Uterus (tissue), 4 donors: ENCODE measurements at places on chromosomes 6 and 20. TPM values are rescaled to one million over a fixed set of nuclear protein-coding genes. Genes with fewer than 3 reads are reported as not detected.

DNA sequence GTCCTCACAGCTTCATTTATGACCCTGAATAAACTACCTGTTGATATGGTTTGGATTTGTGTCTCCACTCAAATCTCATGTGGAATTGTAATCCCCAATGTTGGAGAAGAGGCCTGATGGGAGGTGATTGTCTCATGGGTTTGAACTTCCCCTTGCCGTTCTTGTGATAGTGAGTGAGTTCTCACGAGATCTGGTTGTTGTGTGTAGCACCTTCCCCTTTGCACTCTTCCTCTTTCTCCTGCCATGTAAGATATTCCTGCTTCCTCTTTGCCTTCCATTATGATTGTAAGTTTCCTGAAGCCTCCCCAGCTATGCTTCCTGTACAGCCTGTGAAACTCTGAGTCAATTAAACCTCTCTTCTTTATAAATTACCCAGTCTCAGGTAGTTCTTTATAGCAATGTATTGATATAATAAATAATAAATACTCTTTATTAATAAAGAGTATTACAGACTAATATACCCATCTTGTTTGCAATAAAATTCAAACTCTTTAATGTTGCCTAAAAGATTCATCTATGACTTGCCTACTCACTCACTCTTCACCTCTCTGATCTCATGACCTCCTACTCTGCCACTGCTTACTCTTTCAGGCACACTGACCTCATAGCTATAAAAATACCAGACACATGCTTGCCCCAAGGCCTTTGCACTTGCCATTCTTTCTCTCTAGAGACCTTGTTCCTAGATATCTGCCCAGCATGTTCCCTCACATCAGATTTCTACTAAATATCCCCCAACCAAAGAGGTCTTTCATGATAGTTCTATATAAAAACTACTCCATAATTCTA is 256.4 kb upstream of the MARCKS start:
- DNase-seq = no peak

DNA sequence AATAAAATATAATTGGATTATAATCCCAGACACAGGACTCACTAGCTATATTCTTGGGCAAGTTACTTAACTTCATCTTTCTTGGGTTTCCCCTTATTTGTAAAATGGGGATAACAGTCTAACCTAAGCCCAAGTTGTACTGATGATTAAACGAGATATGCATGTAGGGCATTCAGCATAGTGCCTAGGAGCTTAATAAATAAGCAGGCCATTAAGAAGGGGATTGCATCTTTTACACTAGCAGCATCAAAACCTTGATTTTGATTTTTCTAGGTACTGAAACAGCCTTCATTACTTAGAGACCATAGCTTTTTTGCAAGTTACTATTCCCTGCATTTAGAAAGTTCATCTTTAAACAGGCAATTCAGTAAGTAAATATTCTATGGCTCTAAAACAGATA is 2.2 kb upstream of the QKI start:
- no peak for DNase-seq

DNA sequence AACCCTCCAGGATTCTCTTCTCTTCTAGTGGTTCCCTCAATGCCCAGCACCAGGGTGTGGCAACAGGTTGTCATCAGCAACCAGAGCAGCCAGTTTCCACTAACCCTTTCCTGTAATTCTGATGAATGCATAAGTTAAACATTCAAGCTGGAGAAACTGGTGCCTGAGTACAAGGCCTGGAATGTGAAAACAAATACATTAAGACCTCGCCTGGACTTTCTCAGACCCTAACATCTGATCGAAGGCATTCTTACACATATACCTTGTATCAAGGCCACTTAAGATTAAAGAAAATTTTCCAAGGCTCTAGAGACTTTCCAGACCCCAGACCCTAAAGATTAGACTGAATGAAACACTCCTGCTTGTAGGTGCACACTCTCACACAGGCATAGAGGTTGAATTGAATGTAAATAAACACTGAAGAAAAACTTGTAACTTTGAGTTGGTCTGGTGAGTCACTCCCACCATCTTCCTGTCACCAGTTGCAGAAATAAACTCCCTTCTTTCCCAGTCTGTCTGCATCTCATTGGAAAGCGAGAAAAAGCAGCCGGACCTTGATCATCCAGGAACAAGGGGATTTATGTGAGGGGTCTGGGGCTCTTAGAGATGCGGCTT is 9.0 kb downstream of the LRP11 start:
- no peak for DNase-seq

GRCh38 chr6:130164251-130164650 is 58.5 kb downstream of the SAMD3 start:
- DNase-seq = no peak

OTOR gene
- total RNA-seq = not detected

SGK2 gene
- total RNA-seq = 2.4 TPM

RBPJL gene
- not detected for total RNA-seq

NRN1 gene
- total RNA-seq = 5.8 TPM

CBFA2T2 gene
- 13.6 TPM for total RNA-seq

HLA-G gene
- total RNA-seq = not detected
